ENCODE measurements at places on chromosomes 5 and 9.

DNA sequence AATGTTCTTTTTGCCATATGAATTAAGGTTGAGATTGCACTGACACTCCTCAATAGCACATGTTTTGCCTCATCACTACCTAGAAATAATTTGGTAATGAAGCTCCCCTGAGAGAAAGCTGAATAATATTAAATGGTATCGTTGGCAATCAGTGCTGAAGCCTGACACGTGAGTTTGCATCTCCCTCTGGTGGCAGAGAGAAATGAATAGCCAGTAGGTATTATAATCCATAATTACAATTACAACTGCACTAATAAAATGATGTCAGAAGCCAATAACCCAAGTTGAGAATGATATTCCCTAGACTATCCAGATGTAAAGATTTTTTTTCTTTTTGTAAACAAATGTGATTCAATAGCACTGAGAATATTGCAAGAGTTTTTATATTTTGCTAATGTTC, 700.3 kb downstream of the PTPRD start:
- no peak for DNase-seq

GRCh38 chr9:32584784-32585183, 11.8 kb upstream of the NDUFB6 start:
- DNase-seq, result no peak

DNA sequence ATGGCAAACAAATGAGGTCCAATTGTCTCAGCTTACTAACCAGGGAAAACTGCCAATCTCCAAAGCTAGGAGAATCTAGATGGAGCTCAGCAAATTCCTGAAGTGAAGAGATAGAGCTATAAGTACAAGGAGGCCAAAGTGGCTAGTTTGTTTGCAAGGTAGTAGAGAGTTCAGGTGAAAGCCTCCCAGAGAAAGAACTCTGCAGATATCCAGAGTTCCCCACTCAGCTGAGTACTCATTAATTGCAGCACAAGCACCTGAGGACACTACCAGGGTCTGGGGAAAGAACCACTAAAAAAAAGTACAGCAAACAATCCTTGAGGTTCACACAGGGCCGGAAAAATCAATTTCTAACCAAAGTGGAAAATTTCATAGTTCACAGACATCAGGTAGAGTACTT, 250.9 kb downstream of the TMEM232 start:
- DNase-seq, result no peak

DNA sequence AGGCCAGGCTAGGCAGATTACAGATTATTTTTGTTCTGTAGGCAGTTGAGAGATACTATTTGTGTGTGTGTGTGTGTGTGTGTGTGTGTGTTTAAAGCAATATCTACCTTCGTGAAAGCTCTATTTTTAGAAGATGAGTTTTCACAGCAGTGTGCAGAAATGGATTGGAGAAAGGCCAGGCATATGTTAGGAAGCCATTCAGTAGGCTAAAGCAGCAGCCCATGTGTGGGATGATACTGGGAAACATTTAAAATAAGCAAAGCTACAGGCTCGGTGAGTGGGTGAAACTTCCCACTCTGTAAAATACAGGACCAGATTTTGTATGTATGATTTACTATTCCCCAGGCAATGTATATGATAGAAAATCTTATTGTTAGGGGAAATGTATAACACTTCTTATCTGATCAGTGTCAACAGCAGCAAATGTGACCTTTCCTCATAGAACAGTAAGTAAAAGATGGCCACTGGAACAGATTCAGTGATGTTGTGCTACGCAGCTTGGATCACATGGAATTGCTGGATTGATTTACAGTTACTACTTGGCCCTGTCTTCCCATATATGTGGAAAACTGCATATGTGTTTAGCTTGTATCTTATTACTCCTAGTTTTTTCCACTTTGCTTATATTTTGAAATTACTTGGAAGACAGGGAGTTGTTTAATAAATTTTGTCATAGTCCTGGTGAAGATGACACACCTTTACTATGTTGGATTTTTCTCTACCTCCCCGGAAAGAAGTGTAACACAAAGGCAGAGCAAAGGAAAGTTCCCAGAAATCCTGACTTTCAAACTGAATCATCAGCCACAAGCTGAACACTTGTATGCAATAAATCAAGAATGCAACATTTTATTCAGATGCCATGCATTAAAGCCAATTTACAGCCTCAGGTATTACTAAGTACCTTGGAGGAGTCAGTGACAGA, 1077.7 kb upstream of the SEMA6A start:
- DNase-seq, result no peak

- DNase-seq, result peak; percentile 1
These were observed 6.9 kb downstream of the CCNI2 start for GRCh38 chr5:132754111-132754510.

DNA sequence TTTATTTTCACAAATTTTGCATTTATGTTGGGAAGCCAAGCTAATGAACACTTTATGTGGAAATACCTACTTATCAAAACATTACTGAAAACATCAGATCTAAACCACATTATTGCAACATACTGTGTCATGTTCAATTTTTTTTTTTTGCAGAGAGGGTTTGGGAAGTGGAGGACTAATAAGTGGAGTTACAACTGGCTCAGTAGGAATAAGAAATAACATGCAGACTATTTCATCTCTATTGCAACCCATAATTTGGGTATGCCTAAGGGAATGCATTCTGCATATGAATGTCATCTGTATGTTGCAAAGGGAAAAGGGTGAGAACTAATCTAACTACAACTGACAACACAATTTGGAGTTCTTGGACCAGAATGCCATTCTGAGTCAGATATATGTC, 41.8 kb downstream of the APC start:
- DNase-seq, result no peak

- no peak for DNase-seq
These were observed at the start of gene PANK3 for GRCh38 chr5:168578538-168579487. PANK3 (minus strand) TSS chr5:168579368; CDS start chr5:168579283, 85 bp downstream.

- no peak for DNase-seq
These were observed 10.4 kb downstream of the CXXC5 start for GRCh38 chr5:139658501-139658927.

DNA sequence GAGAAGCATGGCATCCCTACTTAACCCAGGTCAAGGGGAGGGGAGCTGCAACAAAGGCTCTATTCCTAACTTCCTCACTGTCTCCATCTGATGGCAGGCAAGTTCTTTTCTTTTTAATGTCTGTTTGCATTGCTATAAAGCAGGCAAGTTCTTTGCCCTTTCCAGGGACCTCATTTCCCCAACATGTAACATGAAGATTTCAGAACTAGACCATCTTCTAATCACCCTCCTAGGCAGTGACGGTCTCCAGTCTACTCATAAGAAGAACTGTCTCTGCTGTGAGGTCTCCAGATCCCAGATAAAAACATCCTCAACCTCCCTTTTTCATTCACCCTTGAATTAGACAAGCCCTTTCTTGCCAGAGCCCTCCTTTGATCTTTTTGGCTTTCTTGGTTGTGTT, 42.1 kb downstream of the PPP1R2B start:
- DNase-seq, result no peak

GRCh38 chr5:122517091-122517490, 205.1 kb downstream of the SNCAIP start:
- DNase-seq, result no peak

DNA sequence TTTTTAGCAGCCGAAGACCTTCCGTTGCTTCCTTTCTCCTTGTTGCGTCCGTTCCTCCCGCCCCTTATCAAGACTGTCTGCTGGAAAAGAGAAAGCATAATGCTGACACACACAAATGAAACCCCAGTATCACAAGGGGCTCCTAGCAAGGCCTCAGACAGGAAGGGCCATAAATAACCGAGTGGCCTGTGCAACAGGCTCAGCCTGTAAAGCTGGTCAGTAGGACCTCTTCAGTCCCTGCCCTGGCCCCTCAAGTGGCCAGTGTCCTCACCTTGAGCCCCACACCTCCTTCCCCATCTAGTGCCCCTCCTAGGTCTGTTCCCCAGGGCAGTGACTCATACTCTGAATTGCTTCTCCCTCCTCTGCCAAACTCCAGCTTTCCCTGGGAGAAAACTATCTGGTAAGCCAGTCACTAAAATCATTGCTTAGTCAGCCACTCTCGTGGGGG, 174.6 kb upstream of the IL12B start:
- DNase-seq, result no peak

DNA sequence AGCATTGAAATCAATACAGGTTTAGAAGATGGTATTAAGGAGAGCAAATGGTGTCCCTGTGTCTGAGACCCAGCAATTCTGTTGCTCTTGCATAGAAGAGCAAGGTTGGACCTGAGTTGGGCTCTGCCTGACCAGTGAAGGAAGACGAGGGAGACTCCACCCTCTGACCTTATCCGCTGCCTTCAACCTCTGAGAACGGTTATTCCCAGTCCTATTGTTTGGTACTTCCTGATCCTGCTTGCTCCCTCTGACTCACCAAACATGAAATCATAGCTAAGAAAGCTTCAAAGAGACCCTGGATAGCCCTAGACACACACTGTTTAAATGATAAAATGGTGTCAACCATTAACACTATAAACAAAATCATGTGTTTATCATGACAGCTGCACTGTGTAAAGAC, 218.5 kb downstream of the PLK2 start:
- no peak for DNase-seq

DNA sequence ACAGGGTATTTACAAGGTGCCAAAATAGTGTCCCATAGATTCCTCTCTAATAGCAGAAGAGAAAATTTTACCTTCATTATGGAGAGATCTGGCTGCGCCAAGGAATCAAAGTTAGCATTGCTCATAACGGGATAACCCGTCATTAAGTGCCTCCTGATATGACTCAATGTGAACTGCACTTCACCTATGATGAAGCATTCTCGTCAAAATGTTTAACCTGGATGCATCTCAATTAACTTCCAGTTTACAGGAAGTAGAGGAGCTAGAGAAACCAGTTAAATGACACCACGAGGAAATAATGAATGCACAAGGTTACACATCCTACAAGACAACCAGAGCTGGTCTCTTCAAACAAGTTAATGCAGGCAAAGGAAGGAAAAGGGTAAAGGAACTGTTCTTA, 17.2 kb downstream of the FBXW11 start:
- DNase-seq, result peak; percentile 19

DNA sequence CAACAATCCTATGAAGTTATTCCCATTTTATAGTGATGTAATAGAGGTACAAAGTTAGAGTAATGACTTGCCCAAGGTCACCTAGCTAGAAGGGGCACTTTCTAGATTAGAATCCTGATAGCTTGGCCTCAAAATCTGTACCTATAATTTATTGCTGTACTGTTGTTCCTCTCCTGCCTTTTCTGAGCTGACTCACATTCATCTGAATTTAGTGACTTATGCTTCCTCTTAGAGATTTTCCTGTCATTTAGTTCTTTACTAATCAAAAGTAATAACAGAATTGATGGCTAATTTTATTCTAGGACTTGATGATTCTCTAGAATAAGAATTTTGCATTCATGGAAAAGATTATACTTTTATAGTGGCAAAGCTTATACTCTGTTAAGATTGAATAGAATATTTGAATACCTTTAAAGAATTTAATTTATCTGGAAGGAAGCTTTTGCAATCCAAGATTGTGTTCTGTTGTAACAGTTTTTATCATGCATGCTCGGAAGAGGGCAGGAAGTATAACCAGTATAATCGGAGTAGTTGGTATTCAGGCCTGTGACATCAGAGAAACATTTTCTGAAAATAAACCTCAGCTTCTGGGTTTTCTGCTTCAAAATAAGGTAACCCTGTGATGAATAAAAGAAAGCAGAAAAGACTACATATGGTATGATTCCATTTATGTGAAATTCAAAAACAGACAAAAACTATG, 21.3 kb downstream of the CYSTM1 start:
- no peak for DNase-seq

DNA sequence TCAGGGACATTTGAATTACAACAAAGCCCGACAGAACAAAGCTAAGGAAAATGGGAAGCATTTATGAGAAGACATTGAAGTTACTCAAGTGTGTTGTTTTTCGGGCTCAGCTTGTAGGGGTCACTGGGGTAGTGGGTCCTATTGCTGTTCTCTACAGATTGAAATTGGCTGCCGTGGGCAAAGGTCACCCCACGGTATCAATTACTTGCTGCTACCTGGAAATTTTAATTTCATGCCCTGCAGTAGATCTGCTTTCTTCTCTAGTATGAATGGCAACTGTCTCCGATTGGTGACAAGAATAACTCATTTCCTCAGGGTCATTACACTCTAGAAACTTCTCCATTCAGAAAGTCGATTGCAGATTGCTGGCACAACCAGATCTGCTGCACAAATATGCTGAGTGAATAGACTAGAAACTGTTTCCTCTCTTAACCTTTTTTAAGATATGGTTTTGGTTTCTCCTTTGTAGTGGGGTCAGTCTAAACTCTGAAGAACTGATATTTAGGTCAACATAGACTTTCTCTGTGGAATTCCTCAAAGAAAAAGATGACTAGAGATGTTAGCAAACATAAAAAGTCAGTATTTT, 454.1 kb downstream of the ARHGEF28 start:
- no peak for DNase-seq

- DNase-seq, result no peak
These were observed 943.1 kb upstream of the WWC1 start for GRCh38 chr5:167348251-167348926.

DNA sequence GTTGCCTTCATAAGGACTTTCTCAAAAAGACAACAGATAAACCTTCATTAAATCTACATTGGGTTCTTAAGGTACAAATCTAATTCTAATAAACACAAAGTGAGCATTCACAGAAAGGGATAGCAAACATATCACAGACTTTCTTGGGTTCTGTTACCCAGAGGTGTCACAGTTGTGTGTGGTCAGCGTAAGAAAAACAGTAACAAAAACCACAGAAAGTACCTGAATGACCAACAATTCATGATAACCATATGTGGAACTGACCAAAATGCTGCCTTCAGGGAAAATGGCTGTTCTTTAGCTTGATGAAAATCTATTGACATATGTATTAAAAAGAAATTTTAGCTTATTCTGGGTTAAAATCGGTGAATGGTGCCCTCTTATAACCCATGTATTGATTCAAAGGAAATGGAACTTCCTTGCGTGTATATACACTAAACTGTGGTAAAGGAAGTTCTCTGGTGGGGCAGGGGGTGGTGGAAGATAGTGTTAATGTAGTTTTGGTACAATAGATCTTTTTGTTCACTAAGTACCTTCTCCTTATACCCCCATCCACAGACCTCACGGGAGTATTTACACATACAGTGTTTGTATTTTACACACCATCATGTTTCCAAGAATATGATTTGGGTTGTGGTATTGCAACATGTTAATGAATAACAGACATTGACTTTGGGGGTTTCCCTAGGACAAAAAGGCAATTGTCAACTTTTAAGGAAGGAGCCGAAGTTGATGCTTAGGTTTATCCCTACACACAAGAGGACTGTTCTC, 152.5 kb downstream of the APBA1 start:
- DNase-seq, result no peak

GRCh38 chr5:54595721-54596120, 78.2 kb downstream of the SNX18 start:
- no peak for DNase-seq

- DNase-seq, result no peak
These were observed 59.6 kb downstream of the DENND4C start for GRCh38 chr9:19290103-19290502.

GRCh38 chr5:71954329-71954728, 152.9 kb upstream of the MAP1B start:
- DNase-seq, result no peak

DNA sequence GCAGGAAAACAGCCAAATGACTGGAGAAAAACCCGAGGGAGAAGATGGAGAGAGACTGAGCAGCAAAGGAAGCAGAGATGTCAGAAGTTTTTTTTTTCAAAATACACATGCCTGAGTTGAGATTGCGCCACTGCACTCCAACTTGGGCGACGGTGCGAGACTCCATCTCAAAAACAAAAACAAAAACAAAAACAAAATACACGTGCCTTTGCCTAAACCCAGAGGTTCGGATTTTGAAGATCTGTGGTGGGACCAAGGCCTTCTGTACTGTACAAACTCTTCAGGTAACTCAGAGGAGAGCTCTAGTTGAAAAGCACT, 38.8 kb upstream of the FBXW11 start:
- DNase-seq, result no peak

All from activated naive CD4-positive, alpha-beta T cell treated with Interleukin-2 at 50 U/mL for 16 hours (primary cell).